NCI-H345 (cell line): ENCODE measurements at places on chromosomes 3 and 15.

DNA sequence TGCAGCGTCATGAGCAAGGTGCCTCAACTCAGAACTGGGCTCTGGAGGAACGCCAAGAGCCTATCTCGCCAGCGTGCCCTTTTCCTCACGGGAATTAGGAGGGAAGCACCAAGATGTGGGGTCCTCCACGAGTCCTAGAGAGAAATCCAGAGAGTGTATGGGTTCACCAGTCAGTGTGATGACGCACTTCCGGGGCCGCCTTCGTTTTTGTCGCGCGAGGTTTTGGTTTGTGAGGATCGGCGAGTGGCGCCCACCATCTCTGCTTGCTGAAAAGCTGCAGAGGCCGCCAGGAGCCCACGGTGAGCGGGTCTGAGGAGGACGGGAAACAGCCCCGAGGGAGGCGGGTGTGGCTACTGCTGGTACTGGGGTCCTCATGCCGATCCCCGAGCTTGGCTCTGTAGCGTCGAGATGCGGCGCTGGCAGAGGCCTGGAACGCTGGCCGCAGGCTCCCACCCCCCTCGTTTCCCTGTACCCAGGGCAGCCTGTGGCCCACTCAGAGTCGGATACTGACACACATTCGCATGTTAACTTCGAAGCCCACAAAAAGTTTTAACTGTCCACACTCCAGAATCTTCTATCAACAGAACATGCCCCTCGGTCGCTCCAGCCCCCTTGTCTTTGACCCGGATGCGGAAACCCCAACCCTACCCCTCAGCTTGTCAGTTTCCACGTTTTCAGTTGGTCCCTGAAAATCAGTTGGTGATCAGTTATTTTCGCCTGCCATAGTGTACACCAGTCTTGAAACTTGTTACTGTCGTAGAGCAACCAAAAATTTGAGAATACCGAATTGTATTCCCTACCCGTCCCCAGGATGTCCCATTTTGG is 30.4 kb downstream of the ZNF662 start:
- DNase-seq, result no peak

DNA sequence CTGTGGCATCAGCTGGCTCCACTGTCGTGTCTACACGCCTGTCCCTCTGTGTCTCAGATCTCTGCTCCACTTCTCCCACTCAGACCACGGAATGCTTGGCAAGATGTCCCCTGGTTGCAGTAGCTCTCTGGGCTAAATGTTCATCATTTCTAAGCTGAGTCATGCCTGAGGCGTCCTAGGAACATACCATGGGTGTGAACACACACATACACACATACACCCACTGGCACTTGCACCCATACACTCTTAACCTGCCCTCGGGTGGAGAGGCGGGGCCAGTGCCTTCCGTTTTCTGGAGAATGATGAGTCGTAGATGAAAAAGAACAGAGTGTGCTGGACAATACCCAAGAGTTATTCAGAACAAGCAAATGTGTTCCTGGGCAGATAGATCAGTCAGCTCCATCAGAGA is 72.4 kb downstream of the SENP2 start:
- DNase-seq, result no peak

DNA sequence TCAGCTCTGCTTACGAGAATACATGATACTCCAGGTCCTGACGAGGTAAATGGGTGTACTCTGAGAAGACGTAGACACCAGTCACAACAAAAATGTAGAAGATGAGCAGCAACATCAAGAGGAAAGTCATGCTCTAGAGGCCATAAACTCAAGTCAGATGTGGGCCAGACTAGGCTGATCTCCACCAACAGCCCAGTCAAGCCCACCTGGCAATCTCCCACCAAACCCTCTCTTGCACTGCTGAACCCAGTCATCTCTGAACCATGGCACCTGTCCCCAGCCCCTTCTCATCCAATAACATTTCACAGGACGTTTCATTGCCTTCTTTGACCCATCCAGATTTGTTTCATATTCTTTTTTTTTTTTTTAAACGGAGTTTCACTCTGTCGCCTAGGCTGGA is 10.8 kb upstream of the PDIA3 start:
- no peak for DNase-seq

- no peak for DNase-seq
Measured at GRCh38 chr3:189937302-189938127, 183.2 kb downstream of the P3H2 start.

DNA sequence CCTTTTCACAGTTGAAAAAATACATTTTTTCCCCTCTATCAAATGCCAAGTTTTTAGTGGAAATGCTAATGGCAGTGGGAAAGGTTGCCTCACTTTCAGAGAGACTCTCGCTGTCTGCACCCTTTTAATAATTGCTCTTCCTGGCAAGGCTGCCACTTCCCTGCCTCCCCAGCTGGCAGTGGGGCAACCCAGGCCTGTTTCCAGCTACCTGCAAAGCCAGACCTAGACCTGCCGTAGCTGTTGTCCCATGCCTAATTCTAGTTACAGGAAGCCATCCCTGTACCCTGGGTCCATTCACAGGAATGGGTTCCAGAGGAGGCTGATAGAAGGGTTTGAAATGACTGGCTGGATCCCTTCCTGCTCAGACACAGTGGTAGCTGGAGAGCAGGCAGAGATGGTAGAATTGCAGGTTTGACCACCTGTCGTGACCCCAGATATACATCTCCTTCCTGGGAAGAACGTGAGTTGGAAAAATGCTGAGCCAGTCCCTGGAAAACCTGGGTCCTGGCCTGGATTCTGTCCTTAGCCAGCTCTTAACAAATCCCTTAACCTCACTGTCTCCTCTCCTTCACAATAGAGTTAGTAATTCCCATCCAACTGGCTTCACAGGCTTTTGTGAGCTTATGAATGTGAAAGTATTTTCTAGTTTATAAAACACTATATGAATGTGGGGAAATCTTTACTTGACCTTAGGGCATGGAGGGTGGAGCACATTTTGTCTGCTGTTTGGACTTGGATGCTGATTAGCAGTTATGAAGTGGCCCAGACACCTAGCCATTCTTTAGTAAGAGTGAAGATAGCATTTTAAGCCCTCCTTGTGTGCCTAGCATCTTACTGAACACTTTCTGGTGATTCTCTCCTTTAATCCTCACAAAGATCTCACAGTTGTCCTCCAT is 12.9 kb upstream of the ALPK3 start:
- no peak for DNase-seq

GRCh38 chr3:177337541-177338331 is 140.5 kb upstream of the TBL1XR1 start:
- no peak for DNase-seq

DNA sequence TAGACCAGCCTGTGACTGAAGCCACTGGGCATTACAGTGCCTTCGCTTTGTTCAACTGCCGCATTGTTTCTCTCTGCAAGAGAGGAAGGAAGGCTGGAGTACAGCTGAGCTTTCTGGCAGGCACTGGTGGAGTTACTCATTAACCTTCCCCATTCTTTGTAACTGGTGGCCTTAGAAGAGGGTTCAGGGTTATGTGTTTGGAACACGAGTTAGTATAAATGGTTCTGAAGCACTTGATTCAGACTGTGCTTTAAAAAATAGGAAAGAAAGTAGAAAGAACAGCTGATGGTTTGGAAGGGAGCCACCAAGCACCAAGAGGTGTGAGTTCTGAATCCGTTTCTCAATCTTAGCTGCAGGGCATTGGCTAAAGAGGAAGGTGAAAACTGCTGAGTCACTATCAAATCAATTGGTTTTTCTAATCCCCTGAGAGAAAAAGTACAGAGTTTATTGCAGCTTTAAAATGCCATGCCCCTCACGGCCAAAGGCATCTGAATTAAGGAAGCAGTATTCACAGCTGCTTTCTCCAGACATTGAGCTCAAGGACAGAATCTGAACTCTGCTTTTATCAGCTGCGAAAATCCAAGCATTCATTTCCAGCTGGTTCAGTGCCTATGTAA is 3.6 kb downstream of the HGD start:
- DNase-seq, result no peak

DNA sequence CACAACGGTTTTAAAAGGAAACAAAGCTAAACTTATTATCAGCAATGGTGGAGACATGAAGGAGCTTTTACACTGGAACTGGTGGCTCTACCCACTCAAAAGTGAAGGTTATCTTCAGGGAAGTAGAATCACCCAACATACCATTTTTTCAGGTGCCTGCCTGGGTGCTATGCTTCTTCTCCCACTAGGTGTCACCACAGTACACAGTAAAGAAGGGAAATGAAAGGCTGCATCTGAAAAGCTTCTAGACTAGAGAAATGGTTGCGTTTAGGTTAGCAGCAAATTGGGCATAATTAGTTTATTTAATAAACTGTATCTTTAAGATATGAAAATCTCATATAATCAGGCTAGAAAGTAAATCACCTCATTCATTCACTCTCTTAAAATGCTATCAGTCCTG is 47.0 kb upstream of the SELENOK start:
- DNase-seq, result peak; percentile 59

DNA sequence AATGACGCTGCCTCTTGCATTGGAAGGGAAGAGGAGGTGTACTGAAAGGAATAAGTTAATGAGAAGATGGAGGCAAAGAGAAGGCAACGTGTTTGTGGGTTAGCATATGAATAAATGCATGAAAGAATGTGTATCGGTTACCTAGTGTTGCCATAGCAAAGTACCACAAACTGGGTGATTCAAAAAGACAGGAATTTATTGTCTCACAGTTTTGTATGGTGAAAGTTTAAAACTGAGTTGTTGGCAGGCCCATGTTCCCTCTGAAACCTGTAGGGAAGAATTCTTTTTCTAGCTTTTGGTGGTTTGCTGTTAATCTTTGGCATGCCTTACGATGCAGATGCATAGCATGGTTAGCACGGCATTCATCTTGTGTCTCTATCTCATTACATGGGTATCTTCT is 729.9 kb downstream of the MECOM start:
- DNase-seq, result no peak

DNA sequence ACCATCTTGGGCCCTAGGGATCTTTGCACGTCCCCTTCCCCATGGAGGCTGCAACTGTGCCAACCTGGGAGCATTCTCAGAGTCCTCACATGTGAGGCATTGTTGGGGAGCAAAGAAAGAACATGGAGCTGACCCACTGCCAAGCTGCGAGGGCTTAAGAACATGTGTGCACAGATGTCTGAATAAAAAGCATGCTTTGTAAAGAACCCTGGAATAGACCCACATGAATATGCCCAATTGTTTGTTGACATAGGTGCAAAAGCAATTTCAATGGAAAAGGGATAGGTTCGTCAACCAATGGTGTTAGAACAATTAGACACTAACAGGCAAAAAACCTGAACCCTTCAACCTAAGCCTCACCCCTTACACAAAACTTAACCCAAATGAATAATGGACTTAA is 9.3 kb downstream of the PGPEP1L start:
- no peak for DNase-seq

GRCh38 chr15:71612869-71613268 is 197.5 kb upstream of the NR2E3 start:
- DNase-seq, result peak; percentile 38

GRCh38 chr3:17047894-17048293 is 163.1 kb downstream of the PLCL2 start:
- no peak for DNase-seq

DNA sequence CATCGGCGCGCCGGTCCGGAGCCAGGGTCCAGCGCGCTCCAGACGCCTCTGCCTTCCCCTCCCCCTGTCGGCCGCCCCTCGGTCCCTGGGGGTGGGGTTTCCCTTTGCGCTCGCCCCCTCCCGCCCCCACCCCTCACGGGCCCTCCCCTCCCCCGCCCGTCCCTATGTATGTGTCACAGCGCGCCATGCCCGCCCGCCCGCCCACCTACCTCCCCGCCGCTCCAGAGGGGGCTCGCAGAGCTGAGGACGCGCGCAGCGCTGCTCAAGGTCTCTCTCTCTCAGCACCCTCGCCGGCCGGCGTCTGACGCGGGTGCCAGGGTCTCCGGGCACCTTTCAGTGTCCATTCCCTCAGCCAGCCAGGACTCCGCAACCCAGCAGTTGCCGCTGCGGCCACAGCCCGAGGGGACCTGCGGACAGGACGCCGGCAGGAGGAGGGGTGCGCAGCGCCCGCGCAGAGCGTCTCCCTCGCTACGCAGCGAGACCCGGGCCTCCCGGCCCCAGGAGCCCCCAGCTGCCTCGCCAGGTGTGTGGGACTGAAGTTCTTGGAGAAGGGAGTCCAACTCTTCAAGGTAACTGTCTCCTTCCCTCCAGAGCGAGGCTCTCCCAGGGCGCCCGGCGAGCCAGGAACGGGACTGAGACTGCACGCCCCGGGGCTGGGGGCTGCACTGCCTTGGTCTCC is at the start of gene ACAN:
TSS of gene ACAN (plus strand) at position 196 of the 679 bp plus-strand sequence. CDS start 32,771 bp downstream, outside the sequence.
- no peak for DNase-seq

DNA sequence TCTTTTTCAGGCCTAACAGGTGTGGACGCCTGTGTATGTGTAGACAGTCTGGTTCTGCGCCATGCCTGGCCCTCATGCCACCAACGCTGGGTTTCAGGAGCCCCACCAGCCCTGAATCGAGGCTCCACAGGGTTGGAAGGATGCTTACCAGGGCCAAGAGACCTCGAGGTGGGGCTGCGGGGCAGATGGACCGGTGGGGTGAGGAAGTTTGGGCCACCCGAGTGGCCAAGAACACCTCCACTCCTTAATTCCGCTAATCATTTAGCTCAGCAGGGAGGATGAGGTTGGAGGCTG is 6.0 kb upstream of the ONECUT1 start:
- DNase-seq, result no peak

- no peak for DNase-seq
Measured at GRCh38 chr15:95176794-95177577, 945.6 kb downstream of the MCTP2 start.

DNA sequence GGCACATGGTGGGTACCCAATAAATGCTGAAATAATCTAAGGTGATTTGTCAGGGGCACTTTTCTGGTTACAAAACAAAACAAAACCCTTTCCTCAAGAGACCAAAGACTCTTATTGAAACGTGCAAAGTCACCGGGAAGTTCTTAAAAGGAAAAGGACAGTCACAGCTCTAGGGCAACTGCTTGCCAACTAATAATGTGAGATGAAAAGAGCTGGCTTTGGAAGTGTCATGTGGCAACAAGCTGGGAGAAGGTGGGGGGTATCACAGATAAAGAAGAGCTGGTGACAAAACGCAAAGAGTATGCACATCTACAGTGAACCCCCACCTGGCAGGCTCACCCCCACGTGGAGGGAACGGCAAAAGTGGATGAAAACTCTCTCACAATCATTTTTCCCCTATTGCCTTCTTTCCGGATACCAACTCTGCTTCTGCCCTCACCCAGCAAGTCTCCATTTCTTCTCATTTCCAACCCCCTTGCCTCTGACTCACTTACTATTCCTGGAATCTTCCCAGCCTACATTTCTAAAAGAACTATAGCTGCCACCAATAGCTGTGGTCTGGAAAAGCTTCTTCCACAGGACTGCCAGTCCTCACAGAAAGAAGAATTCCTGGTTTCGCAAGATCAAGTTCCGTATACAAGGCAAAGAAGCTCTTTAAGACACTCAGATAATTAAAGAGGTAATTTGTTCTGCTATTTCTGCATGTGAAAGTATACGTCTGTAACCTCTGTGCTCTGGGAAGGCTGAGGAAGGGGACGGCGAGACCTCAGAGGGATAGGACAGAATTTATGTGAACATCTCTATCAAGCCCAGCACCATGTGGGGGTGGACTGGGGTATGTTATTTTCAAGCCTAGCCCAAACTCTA is 21.8 kb upstream of the ANPEP start:
- no peak for DNase-seq

- DNase-seq, result no peak
Measured at GRCh38 chr3:184873141-184873540, 61.2 kb downstream of the VPS8 start.

GRCh38 chr15:69908590-69909420 is 188.9 kb downstream of the TLE3 start:
- no peak for DNase-seq
